ENCODE measurements at places on chromosomes 3 and 15.

DNA sequence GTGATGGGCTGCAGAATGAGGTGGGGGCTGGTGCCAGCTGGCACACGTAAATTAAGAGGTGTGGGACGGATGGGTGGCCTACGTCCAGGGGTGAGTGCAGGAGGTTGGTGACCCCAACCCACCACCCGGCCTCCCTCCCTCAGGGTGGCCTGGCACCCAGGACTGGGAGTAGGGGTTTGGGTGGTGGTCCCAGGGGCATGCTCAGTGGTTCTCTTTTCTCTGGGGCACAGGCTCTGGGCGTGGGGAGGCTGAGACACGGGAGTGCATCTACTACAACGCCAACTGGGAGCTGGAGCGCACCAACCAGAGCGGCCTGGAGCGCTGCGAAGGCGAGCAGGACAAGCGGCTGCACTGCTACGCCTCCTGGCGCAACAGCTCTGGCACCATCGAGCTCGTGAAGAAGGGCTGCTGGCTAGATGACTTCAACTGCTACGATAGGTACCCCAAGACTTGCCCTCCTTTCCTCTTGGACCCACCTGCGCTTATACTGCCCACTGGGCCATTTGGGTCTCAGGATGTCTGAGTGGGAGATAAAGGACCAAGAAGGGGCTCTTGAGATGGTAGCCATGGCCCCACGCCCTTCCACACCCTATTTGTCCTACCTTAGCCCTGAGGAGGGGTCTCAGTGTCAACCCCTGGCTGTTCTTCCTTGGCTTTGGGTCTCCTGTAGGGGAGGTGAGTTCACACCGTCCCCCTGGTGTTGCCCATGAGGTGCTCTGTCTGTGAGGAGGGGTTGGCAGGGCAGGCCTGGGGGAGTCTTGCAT lies 18.9 kb upstream of the EXOG start:
- DNase-seq, result no peak

DNA sequence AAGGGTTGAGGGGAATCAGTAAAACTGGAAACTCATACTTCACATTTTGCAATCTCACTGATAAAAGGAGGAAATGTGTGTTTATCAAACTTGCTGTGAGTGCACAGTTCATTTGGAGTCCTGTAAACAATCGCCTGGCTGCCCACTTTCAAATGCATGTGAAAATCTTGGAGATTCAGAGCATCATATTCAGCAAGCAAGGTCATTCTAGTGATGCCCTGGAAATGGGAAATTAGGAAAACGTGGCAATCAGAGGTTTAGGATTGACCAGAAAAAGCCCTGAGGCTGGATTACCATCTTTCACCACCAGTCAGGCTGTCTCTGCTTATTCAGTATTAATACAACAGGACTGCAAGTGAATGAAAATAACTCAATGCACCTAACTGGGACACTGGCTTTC lies 23.9 kb downstream of the DPH6 start:
- DNase-seq, result no peak

DNA sequence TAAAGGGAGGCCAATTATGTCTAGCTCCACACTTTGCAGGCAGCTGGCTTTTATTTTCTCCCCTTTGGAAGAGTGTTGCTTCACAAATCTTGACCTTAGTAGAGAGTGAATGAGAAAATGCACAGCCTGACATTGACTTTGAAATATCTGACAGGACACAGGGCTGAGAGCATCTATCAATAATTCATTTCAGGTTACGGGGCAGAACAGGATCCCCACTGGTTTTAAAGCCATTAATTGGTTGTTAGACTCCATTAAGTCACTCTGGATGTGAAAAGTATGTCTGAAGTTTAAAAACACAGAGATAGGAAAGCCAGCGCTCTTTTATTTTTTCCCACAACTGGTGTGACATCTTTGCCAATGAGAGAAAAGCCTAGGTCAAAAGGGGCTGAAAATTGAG lies 251.9 kb upstream of the TMC3 start:
- DNase-seq, result no peak

DNA sequence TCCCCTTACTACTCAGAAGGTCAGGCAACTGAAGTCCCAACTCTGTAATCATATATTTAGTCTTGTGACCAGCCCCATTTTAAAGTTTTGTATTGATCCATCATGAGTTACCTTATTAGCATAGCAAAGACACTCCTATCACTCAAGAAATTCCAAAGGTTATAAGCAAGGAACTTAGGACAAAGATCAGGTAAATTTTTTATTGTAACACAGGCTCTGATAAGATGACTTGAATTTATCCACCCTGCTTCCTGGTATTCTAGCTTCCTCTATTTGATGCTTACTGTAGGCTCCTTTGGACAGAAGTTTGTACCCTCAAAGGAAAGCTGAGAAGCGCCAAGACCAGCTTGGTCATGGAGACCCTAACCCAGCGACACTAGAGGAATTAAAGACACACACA lies 8.2 kb upstream of the NDN start:
- DNase-seq, result no peak

DNA sequence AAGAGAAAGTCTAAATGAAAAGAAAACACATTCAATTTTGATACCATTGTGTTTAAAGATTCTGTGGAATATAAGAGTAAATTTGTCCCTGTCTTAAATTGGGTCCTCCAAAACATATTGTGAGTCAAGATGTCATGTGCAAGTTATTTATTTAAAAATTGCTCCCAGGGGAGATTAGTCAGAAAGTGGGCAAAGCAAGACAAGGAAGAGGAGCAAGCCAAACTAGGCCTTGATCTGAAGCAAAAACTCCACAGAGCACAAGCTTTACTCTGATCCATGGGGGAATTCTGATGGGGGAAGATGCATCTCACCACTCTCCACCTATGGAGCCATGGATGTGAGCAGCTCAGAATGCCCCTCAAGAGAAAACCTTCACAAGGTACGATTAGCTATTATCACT lies 342.8 kb upstream of the IL12A start:
- no peak for DNase-seq

- DNase-seq, result no peak
Observed at GRCh38 chr3:174186377-174186989, 672.7 kb upstream of the NAALADL2 start.

GRCh38 chr3:135927155-135927554 lies 38.4 kb upstream of the PPP2R3A start:
- no peak for DNase-seq

DNA sequence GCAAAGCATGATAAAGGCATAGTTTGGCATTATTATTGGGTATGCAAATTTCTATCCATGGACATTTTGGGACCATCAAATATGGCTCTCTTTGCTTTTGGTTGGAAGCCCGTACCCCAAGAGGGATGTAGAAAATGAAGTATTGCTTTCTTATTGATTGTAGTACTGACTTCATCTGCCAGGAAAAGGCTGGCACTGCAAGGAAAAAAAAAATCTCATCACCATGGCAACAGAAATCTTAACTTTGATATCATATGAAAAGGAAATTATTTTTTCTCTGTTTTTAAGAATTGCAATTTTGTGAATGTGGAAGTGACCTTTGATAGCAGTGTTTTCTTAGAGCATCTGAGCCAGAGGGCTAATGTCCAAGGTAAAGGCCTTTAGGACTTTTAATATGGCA lies 151.7 kb downstream of the TMEM108 start:
- no peak for DNase-seq

DNA sequence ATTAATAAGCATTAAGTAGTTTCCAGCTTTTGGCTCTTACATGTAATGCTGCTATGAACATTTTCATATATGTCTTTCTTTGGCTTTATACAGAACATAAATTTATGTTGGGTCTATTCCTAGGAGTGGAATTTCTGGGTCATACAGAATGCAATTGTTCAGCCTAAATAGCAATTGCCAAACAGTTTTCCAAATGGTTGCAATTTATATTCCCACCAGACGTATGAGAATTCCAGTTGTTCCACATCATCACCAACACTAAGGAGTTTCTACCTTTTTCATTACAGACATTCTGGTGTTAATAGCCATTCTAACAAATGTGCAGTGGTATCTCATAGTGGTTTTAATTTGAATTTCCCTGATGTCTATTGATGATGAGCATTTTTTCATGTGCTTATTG lies 160.1 kb upstream of the TMC3 start:
- DNase-seq, result no peak

DNA sequence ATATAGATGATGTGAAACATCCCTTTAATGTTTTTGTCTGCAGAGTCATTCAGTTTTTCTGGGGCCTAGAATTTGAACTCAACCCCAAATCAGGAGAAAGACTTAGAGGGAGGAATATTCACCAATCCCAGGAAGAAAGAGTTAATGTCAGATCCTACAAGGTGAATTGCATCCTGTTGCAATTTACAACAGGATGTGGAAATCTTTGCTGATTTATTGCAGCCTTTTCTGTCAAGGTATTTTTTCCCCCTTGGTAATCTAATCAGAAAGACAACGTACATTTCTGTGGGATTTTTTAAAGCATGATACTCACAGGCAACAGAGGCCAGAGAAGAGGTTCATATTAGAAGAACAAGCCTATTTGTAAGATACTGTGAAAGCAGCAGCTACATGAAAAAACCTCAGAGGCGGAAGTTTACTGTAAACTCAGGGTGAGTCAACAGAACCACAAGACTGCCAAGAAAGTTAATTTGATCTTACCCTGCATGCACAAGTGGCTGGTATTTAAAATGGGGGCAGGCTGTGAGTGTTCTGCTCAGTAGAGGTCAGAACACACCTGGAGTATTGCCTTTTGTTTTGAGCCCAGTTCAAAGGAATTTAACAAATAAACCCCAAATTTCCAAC lies 531.9 kb downstream of the AGBL1 start:
- no peak for DNase-seq

DNA sequence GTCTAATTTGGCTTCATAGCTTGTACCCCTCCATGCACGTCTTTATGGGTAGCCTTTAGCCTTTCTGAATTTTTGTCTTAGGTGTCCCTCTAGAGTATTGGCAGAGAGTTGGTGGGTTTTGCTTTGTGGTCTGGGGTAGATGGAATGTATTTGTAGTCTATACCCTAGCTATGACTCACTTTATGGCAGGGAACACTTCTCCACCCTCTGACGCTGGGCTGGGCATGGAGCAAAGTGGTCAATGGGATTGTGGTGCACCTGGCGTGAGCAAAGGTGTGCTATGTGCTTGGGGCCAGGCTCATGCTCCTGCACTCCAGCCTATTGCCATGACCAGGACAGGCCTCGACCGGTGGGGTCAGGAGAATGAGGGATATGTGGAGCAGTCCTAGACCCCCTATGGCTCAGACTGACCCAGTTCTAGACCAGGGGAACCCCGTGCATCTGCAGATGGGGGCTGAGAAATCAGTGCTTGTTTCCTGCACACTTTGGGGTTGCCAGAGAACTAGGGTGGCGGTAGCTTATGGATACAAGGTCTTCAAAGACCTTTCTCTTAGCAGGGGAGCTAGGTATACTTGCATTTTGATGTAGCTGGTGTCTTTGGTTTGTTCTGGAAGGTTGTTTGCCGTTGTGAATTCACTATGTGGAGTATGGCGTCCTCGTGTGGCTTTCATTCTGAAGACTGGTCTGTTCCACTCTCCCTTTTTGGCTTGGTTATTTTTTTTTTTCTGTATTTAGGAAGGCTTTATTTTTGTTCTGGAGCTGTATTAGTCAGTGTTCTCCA lies 49.4 kb upstream of the RPL32 start:
- no peak for DNase-seq

GRCh38 chr3:164408326-164408725 lies 670.0 kb downstream of the SI start:
- no peak for DNase-seq

GRCh38 chr15:95458721-95459120 lies 871.8 kb upstream of the NR2F2 start:
- no peak for DNase-seq

DNA sequence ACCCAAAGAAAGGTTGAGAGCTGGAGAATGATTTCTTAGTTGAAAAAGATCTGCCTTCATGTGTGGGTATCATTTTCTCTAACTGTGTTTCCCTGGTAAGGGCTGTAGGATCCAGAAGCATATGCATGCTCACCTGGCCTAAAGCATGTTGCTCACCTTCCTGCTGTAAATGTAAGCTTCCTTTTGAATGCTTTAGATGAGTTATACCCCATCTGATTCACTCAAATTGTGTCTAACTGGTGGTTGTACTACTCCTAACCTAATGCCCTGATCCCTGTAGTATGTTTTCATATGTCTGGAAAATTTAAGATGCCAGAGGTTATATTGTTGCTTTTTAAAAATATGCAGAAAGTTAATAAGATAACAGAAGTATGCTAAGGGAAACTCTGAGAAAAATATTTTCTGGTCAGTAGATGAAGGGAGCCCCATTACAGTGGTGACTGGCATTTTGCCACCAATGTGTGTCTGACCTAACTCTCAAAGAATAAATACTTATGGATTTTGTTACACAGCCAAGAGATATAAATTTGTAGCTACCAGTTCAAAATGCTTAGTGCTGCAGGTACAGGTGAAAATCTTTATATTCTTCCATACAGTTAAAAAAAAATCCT lies 7.7 kb downstream of the FILIP1L start:
- no peak for DNase-seq

GRCh38 chr3:1275495-1275894 lies 182.7 kb downstream of the CNTN6 start:
- no peak for DNase-seq

DNA sequence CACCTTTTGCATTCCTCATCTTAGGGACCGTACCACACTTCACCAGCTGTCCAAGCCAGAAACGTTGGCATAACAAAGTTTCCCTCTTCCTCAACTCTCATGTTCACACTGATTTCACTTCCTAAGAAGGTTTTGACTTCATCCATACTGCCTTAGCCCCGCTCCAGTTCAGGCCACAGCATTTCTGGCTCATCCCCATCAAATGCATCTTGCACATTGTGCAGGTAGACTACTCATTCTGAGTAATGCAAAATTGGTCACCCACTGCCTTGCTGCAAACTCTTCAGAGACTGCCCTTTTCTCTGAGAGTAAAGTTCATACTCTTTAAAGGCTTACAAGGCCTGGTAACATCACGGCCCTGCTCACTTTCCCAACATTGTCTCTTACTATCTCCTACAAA lies 8.8 kb downstream of the NUSAP1 start:
- no peak for DNase-seq

DNA sequence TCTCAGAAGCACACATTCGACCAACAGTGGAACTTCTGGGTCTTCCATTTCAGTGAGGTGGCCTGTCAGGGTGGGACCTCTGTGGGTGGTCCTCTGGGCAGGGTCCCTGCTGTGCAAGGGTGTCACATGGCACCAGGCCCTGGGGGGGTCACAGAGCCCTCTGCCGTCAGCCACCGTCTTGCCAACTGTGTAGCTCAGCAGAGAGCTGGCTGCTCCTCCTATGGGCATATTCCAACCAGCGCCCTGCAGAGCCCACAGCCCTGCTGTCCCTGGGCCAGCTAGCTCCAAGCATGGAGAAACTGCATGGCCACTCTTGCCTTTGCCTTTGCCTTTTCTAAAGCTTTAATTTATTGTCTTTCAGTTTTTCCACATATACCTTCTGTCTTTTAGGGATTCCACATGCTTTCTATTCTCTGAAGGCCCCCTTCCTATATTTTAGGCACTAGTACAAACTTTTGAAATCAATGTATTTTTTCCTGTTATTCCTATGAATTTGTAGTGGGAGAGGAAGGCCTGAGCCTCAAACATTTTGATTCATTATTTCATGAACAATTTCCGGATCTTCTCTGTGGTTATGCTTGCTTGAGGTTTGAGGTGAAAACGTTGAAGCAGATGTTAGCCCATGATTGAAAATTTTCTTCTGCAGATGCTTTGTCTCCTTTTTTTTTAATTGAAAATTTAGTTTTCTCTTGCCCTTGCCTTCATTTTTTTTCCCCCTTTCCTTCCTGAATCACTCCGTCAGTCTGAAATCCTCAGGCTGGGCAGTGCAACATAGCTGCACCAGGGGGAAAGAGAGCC lies 11.7 kb downstream of the IQCF1 start:
- DNase-seq, result no peak
